ENCODE measurements at places on chromosomes 4 and X.

- DNase-seq = no peak
These were observed 170.0 kb upstream of the FRMPD4 start for GRCh38 chrX:11967986-11968869.

- no peak for DNase-seq
These were observed 742.6 kb upstream of the GRIA3 start for GRCh38 chrX:122441451-122441850.

DNA sequence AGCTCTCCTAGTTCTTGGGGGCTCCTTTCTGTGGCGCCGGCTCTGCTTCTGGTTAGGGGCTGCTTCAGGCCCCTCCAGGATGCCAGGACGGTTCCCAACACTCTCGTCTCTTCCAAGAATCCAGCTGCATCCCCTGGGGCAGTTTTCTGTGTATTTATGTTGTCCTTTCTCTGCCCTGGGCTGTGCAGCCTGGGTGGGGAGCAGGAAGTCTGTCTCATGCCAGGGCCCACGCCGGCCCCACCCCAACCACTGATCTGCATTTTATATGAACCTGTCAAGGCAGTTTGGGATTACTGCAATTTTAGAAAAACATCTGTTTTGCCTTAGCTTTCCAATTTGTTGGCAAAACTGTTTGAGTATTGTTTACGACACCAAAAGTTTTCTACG, 14.6 kb downstream of the CTBP1 start:
- DNase-seq = no peak

DNA sequence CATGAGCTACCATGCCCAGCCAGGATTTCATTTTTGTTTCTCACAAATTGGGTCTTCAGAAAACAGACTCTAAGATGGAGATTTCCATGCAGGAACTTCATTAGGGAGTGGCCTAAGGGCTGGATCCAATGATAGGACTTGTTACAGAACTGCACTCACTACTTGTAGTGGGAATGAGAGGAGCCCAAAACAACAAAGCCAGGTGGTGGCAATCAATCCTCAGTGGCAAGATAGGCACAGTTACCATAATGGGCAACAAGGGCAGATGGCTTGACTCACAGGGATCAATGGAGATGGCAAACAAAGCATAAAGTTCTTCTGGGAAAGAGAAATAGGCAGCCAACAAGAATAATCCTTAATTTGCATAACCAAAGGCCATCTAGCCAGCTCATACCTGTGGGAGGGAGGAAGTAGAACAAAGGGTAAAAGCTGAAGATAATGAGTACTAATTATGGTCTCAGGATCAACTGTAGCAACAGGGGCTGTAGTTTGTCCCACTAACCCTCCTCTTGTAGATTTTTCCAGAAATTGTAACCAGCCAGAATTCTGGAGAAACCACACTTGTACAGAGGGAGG, 72.8 kb upstream of the MAPK10 start:
- no peak for DNase-seq

- no peak for DNase-seq
These were observed 30.6 kb upstream of the CLNK start for GRCh38 chr4:10715135-10715534.

- DNase-seq = no peak
These were observed 112.7 kb downstream of the DHX15 start for GRCh38 chr4:24471486-24472160.

GRCh38 chrX:81259020-81259713, 57.3 kb downstream of the SH3BGRL start:
- DNase-seq = no peak

DNA sequence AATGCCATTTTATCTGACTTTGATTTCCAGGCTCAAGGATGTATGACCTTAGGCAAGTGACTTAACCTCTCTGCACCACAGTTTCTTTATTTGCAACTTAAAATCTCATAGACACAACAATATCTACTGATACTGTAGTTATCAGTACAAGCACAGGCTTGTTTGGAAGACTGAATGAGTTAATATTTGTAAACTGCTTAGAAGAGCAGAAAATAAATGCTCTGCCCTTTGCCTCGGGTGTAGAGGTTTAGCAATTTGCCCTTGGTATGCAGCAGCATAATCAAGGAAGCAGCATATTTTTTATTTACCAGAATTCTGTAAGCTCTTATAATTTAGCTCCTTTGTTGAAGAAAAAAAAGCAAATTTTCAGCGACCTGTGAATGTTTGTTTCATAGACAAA, 2.9 kb upstream of the CXCL1 start:
- DNase-seq = no peak

GRCh38 chr4:32010221-32010620, 1290.1 kb downstream of the PCDH7 start:
- no peak for DNase-seq

- no peak for DNase-seq
These were observed 2345.6 kb downstream of the PCDH7 start for GRCh38 chr4:33065749-33066148.
